ENCODE measurements at places on chromosomes 1 and 21.

DNA sequence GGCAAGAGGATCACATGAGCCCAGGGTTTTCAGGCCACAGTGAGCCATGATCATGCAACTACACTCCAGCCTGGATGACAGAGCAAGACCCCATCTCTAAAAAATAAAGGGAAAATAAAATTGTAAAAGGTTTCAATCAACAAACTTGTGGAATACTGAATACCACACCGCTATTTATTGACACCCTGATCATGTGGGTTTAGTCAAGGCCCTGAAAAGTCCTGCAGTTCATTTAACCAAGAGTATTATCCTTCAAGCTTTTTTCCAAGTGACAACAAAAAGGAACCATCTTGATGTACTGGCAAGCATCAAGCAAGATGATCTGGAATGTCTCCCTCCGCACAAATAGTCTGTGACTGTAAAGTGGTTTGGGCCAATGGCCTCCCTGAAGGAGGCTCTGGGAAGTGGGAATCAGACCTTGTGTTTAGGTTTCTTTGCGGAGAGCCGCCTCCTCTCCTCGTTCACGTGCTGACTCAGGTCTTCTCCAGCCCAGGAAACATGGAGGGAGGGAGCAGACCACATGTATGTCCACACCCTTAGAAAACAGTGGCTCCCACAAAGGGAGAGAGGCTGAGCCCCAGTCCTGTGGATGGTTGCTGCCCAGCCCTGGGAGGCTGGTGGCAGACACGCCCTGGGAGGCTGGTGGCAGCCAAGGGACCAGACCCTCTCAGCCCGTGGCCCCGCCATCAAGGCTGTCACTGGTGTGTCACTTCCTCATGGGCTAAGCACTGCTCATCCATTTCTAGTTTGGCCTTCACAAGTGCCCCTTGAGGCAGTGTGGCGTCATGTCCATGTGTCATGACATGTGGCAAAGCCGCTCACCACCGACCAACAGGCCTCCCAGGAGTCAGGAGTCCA lies 56.7 kb downstream of the RIPK4 start:
- DNase-seq = no peak

DNA sequence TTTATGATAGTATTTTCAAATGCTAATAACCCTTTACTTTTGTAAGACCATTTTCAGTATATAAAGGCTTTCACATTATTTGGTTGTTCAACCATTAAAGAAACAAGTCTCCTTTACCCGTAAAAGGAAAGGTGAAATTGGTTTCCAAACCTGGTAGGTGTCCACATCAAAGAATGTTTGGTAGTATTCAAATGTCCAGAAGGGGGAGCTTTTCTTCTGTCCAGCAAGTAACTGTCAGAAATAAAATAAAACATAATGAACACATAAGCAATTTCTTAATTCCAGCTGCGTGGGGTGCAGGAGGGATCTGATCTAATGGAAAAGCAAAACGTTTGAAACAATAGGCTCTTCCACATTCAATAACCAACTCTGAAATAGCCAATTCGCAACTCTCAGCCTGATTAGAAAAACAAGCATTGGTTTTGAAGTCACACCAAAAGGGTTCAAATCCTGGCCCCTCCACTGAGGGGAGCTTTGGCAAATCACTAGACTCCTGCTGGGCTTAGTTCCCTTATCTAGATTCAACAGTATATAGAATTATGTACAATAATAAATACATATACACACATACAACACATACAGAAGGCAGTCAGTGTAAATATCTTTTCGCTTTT lies 11.0 kb downstream of the YIPF1 start:
- no peak for DNase-seq

DNA sequence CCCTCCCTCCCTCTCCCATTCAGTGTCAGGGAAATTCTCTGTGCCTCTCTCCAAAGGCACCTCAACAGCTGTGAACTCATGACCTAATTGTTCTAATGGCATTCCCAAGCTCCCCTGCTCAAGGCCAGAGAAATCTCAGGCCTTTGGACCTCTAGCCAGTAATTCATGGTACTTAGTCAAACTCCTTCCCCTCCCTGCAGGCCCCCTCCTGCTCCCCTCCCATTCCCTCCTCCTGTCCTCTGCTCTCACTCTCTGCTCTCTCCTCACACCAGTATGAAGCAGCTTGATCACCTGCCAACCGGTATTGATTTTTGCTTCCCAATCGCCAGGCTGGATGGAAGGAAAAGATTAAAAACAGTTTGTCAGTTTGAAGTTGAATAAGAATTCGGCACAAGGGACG lies 370.5 kb upstream of the PBX1 start:
- no peak for DNase-seq

- DNase-seq = no peak
These were observed 12.3 kb downstream of the RCAN3 start for GRCh38 chr1:24514946-24515345.

DNA sequence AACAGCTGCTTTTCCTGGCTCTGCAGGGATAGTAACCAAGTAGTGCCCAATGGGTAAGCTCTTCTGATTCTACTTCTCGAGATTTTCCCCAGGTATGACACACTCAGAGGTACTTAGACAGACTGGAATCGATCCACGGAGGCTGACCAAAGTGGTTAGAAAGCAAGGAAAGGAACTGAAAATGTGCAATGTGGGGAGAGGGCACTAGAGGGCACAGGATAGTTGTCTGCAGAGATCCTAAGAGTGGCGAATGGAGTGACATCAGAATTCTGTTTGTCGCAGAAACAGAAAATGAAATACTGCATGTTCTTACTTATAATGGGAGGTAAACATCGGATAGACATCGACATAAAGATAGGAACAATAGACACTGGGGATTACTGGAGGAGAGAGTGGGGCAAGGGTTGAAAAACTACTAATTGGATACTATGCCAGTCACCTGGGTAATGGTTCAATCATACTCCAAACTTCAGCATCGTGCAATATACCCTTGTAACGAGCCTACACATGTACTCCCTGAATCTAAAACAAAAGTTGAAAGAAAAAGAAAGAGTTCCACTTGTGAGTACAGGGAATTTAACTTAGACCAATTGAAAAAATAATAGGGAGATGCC lies 23.3 kb downstream of the CYP2J2 start:
- no peak for DNase-seq

DNA sequence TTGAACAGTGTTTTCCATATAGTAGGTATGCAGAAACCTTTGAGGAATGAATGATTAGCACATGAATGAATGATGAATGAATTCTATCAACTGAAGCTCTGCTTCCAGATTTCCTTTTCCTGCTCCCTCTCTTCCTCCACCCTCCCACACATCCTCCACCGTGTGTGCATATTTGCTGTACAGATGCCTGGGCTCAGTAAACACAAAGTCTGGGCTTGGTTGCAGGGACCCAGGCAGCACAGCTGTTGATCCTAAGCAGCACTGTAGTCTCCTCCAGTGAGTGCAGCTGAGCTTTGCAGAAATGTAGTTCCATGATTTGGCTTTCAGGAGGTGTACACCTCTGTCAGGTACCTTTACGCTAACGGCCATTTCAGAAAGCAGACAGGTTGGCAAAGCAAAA lies 611.7 kb downstream of the NUF2 start:
- DNase-seq = no peak

- no peak for DNase-seq
These were observed 178.2 kb upstream of the CAMK1G start for GRCh38 chr1:209405183-209405814.

DNA sequence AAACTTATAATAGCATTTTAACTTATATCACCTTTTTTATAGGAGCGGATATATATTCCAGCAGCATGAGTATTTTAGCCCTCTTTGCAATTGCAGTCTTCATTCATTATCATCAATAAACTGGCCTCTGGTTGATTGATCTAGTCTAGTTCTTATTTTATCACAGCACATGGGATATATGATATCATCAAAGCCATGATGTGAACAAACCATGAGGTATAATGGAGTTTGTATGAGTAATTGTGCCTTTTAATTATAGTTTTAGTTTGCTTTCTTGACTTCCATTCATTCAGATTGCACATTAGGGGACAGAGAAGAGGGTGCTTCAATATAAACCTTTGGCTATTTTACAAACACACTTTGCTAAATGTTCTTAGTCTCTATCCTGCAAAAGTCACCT lies 3.5 kb upstream of the UBR4 start:
- DNase-seq = no peak

GRCh38 chr1:1198423-1199140 lies 7.8 kb downstream of the TNFRSF18 start:
- DNase-seq = no peak

DNA sequence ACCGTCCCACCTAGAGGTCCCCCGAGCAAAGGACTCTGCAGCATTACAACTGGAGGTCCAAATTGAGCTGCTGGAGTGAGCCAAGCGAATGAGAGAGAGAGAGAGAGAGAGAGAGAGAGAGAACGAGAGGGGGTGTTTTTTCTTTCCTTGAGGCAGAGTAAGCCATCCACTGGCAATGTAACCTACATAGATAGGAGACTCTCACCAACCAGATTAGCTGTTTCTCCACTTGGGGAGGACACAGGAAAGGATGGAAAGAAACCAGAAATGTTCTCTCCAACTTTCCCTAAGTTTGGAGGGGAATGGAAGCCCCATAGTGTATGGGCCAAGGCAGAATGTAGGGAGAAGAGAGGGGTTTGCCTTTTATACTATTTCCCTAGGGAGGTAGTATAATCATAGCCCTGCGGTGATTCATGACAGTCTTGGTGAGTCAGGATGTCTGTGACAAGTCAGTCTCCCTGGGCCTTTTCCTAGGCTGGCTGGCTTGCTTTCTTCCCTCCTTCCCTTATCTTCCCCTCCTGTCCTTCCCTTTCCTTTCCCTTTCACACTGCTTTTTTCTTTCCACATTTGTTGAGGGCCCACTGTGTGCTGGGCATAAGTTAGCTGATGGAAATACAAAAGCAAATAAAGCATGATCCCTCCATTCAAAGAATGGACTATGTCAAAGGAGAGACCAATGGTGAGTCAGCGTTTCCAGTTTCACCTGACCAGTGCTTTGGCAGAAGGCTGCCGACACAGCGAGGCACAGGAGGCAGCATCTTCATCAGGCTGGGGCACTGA lies 7.1 kb downstream of the FNDC7 start:
- DNase-seq = no peak

DNA sequence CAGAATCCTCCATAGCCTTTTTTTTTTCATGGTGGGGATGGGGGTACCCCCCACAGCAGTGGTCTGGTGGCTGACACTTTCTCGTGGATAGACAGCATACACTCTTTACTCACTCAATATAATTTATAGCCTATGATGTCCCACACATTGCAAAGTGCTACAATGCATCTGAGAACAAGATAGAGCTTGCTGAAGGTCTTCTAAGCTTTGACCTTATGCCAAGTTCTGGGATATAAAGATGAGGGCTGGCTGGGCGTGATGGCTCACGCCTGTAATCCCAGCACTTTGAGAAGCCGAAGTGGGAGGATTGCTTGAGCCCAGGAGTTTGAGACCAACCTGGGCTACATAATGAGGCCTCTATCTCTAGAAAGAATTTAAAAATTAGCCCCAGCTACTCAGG lies 78.0 kb downstream of the MPZL1 start:
- DNase-seq = no peak

DNA sequence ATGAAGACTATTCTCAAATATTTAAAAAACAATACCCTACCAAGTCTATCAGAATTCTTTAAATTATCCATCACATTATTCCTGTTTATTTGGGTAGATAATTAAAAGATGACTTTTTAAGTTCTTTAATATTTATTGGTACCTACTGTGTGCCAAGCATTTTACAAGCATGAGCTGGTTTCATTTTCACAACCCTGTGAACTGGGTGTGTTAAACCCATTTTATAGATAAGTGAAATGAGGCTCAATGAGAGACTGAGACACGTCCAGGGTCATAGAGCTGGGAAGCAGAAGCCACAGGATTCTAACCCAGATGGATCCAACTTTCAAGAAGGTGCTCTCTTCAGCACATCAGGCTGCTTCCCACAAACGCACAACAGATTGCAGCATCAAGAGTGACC lies 12.3 kb downstream of the LRRN2 start:
- DNase-seq = no peak

DNA sequence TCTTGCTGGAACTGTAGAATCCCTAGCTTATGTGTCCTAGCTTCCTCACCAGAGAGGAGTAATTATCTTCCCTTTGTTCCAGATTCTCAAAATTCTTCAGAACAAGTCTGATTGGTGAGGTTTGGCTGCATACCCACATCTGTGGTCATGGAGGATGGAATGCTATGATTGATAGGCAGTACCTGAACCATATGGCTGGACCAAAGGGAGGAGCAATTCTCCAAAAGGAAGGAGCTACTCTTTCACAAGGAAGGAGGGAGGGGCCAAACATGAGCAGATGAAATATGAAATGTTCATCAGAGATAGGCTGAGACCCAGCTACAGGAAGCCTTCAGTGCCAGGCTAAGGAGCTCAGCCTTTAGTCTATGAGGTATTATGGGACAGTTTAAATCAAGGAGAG lies 5.0 kb upstream of the RNF19B start:
- DNase-seq = no peak

GRCh38 chr1:21653744-21654100 lies 15.4 kb downstream of the RAP1GAP start:
- no peak for DNase-seq

DNA sequence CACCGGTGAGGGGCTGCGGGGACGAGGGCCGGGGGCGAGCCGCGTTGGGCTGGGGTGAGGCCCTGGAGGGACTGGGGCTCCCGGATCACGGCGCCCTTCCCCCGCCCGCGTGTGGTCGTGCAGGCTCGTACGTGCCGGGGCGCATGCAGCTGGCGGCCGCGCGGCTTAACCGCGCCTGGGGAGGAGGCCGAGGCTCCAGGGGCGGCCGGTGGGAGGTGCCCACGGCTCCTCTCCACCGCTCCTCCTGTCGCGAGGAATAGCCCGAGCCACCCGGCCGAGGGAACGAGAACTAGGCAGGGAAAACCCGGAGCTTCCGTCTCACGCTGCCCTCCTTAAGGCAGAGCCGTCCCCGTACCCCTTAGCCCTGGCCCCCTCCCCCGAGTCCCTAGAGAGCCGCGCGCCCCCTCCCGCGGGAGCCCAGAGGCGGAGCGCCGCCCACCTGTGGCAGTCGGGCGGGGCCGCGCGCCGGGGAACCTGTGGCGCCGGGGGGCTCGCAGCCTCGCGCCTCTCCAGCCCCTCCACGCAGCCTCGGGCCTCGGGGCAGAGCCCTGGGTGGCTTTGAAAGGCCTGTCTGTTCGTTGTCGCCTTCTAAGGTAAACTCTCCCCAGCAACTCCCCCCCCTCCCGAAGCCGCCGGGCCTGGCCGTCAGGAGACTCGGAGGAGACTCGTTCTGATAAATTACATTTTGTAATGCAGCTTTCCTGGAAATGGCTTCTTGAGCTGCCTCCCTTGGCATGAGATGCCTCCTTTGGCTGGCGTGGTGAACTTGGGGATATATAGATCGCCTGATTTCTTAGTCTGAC lies 746 bp downstream of the AK4 start:
- peak; percentile 6 for DNase-seq

All from stimulated activated naive CD4-positive, alpha-beta T cell treated with Interleukin-2 at 50 U/mL for 16 hours (primary cell).